Tongue (tissue), 3 donors: ENCODE measurements at places on chromosomes 12 and 14.

DNA sequence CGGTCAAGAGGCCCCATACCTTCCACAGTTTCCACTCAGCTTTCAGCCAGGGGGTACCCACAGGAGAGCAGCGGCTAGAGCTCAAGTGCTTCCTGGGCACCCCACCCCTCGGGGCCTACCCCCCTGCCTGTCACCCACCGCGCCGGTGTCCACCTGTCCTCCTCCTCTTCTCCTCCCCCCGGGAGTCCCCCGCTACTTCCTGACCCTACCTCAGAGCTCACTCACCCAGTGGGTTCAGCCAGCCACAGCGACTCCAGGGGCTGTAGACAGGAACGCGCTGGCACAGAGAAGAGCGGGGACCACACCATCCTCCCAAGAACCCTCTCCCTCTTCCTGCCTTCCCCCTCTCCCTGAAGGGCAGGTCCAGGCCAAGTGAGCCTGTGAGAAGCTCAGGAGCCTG lies 123.0 kb downstream of the ESRRB start:
- DNase-seq: no peak

DNA sequence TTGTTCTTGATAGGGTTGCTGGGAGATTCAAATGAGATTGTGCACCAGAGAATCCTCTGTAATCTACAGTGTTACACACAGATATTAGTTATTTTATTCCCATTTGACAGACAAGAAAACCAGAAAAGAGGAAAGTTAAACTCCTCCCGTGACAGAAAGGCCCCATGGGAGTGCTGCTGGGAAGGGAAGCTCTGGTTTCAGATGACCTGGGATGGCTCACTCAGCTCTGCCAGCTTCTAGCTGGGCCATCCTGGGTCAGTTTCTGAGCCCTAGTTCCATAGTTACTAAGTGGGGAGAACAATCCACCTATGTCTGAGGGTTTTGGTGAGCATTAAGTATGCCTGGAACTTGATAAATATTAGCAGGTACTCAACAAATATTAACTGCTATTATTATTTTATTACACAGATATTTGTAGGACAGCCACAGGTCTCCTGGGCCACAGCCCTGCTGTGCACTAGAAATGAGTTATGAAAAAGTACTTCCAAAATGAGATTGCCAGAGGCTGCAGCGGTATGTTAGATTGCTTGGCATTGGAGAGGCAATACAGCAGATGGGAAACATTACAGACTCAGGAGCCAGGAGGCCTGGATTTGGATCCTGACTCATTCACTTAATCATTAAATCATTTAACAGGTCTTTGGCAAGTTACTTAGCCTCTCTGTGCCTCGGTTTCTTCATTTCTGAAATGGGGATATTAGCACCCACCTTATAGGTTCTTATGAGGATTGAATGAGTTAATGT lies 47.1 kb upstream of the STON2 start:
- DNase-seq: no peak

- no peak for DNase-seq
These were observed 113.2 kb downstream of the DENND5B start for GRCh38 chr12:31477687-31478086.

- no peak for DNase-seq
These were observed 73.4 kb downstream of the GTF2A1 start for GRCh38 chr14:81147140-81147897.

DNA sequence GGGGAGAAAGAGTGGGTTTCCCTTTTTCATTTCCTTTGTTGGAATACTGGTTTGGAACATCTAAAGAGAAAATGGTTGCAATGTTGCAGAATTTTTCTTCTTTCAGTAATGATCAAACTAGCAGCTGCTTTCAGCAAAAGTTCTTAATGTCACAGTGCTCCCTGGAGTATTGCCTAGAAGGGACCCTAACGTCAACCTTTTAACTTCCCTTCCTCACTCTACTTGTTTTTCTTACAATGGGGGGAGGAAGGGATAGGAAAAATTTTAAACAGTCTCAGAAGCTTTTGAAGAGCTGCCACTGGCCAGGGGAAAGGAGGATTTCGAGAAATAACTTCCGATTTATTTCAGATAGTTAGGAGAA lies 521.8 kb downstream of the MED13L start:
- no peak for DNase-seq

DNA sequence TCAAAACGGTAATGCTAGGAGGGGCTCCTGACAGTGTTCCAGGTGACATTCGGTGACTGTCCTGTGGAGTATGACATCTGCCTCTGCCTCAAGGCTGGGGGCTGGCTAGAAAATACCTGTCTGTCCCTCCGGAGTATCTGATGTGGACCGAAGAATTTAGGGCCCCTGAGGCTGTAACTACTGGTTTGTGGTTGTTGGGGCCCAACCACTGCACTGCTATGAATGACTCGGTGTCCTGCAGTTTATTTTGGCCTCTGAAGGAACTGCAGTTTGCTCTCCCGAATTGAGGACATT lies 198.9 kb upstream of the CAND1 start:
- DNase-seq: peak; percentile 2

DNA sequence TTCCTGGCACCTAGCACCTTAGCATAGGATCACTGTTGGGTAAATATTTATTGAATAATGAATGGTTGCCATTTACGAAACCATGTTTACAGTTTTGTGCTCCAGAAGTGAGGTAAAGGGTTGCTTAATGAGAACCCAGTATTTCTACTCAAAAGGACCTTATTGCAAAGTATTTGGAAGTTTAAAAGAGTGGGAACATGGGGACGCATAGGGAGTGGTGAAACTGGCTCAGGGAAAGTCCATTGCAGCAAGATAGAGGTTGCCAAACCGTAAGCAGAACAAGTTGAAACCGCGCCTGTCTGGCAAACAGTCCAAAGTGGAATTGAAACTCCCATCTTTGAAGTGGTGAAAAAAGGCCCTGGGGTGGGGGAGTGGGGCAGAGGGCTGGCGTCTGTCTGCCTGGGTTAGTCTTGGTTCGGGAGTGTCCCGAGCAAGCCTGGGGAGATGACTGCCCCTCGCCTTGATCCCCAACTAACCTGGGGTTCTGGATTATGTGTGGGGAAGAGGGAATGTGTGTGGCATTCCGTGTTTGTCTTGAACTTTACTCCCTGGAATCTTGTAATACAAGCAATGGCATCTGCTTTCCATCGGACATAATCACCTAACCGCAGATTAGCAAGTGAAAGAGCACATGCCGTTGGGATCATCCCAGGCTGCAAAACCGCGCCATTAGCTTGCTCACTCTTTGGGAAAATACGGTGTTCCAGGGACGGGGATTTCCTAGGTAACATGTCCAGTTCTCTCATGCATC lies 7.2 kb downstream of the ALDH2 start:
- peak; percentile 60 for DNase-seq

- no peak for DNase-seq
These were observed 331.6 kb upstream of the STXBP6 start for GRCh38 chr14:25381498-25381897.

DNA sequence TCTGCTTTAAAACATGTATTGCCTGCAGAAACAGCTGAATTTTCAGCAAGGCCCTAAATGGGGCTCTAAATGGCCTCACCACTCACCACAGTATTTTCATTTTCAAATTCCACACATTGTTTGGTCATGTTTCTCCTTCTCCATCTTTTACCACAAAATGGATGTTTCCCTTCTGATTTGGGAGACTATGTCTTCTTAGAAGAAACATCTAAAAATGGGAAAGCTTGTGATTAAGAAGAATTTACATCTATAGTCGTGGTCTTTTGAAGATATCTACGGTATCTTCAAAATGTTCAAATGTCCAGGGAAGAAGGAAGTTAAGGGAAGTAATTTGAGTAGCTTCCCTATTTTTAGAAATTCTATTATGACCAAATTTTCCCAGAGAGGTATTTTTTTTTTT lies 20.7 kb upstream of the TUBA1C start:
- peak; percentile 29 for DNase-seq

DNA sequence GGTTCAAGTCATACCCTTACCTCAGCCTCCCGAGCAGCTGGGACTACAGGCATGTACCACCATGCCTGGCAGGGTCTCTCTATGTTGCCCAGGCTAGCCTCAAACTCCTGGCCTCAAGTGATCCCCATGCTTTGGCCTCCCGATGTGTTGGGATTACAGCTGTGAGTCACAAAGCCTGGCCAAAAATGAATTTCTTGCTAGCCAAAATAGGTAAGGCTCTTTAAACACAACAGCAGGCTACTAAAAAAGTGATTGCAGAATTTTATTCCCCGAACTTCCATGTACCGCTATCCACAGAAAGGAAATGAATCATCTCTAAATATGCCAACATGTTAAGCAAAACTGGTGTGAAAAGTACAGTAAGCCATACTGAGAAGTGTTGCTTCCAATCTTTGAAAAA lies 50.6 kb downstream of the WDHD1 start:
- no peak for DNase-seq

- DNase-seq: no peak
These were observed 250.1 kb upstream of the PWP1 start for GRCh38 chr12:107435520-107435919.

DNA sequence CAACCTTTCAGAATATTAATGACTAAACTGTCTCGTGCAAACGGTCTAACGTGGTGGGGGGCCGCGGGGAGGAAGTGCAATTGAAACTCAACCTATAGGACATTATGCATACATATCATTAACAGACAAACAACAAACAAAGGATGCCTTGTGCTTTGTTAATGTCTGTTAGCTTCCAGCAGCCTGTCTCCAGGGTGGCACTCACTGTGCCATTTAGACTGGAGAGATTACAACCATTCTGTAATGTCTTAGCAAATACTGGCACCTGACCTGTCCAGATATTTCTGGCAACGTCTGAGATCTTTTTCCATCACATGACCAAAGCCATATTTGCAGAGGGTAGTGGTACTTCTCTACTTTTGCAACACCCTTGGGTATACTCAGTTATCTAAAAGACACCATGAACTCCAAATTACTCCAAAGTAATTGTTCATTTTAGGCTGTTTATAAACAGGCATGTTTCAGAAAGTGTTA lies 11.6 kb downstream of the BHLHE41 start:
- peak; percentile 44 for DNase-seq

DNA sequence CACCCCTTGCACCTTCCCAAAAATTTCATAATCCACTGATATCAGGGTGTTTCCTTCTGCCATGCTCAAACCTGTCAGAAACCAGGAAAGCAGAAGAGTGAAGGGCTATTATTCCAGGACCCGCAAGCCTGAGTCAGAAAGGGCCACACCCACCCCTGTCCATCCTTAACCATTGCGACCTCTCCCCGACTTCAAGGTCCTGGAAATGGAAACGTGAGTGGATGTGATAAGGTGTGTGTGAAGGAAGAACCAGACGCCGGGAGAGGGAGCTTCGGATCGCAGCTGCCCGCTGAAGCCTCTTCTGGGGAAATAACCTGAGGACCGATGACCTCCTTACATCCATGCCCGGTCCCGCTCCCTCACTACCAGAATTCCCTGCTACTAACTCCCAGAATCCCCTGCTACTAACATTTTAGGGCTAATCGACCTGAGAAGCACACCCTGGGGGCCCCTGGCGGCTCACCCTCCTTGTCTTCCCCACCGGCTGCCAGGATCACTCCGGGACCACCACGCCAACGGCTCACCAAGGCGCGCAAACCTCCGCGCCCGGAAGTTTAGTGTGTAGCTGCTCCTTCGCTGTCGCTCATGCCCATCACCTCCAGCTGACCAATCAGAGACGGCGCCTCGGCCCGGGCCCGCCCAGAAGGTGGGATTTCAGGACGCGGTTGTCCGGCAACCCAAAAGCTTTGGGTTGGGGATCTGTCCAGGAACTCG lies at the start of gene ACYP1:
Gene ACYP1, minus strand, starts transcription at position 534 of the 714 bp plus-strand sequence. Its CDS starts 471 bp downstream, at position 63.
- DNase-seq: peak; percentile 97

GRCh38 chr12:111242184-111242583 lies 126.7 kb downstream of the PHETA1 start:
- no peak for DNase-seq

DNA sequence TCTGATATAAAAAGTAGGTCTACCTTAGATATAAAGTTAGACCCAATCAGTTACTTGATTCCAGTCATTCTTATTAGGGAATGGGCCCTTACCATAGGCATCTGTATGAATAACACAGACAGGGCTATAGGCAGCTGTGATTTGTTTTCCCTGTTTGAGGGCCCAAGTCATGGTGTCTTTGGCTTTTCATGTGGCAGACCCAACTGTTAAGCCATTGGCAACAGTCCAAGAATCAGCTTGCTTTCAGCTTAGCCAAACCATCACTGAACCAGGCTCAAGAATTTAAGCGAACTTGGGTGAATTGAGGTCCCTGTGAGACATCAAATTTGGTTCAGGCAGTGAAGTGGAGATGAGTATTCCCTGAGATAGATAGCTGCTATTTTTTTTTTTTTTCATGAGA lies 111.2 kb downstream of the LRRIQ1 start:
- peak; percentile 12 for DNase-seq

DNA sequence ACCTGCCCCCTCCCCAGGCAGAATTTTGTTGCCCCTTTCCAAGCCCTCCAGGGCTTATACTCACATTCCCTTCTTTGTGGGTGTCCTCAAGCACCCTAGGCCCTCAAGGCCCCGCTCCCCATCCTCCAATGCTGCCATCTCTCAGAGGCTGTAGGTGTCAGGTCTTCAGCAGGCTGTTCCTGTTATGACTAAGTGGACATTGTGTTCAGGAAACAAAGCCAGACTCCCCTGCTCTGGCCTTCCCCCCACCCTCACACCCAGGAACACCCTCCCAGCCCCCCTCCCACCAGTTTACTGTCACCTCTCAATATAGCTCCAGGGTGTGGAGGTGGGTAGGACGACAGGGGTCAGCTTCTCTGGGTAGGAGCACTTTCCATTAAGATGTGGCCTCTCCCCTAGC lies 1.4 kb upstream of the MYH6 start:
- no peak for DNase-seq

GRCh38 chr12:67091678-67092077 lies 177.5 kb upstream of the CAND1 start:
- DNase-seq: no peak

GRCh38 chr14:59359431-59360124 lies 105.6 kb downstream of the GPR135 start:
- DNase-seq: peak; percentile 42

DNA sequence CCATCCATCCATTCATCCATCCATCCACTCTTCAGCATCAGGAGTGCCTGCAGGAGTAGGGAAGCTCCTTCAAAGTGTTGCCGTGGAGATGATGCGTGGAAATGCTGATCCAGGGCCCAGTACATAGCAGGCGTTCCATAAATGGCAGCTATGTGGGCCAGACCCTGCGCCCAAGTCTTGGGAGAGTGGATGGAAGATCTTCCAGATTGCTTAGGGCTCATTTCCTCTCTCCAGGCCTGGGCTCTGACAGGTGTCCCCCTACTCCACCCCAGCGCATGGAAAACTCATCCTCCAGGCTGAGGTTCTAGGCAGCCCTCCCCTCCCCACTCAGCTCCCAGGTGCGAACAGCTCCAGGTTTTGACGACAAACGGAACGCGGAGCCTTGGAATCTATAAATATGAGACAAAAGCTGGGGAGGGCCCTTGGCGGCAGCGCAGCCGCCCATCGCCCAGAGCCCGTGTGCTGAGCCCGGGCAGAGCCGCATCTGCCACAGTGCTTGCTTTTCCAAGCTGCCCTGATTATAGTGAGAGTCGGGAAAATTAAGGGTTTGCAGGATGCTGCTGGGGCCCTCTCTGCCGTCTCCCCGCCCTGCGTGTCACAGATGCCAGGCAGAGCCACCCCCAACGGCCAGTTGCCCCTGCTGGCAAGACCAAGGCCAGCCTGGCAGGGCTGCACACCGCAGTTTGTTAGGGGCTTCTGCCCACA lies 1.6 kb downstream of the BEGAIN start:
- DNase-seq: no peak

GRCh38 chr14:24910408-24910986 lies 139.4 kb downstream of the STXBP6 start:
- no peak for DNase-seq

GRCh38 chr12:19529951-19530636 lies 90.8 kb downstream of the AEBP2 start:
- no peak for DNase-seq

- no peak for DNase-seq
These were observed 46.2 kb upstream of the MEG3 start for GRCh38 chr14:100779691-100780080.
